HuH-7.5 (cell line): ENCODE measurements at places on chromosomes 1 and 21.

- DNase-seq, result no peak
Measured at GRCh38 chr1:197986817-197987216, 69.6 kb downstream of the LHX9 start.

- DNase-seq, result no peak
Measured at GRCh38 chr1:161185732-161186311, 8.5 kb upstream of the B4GALT3 start.

DNA sequence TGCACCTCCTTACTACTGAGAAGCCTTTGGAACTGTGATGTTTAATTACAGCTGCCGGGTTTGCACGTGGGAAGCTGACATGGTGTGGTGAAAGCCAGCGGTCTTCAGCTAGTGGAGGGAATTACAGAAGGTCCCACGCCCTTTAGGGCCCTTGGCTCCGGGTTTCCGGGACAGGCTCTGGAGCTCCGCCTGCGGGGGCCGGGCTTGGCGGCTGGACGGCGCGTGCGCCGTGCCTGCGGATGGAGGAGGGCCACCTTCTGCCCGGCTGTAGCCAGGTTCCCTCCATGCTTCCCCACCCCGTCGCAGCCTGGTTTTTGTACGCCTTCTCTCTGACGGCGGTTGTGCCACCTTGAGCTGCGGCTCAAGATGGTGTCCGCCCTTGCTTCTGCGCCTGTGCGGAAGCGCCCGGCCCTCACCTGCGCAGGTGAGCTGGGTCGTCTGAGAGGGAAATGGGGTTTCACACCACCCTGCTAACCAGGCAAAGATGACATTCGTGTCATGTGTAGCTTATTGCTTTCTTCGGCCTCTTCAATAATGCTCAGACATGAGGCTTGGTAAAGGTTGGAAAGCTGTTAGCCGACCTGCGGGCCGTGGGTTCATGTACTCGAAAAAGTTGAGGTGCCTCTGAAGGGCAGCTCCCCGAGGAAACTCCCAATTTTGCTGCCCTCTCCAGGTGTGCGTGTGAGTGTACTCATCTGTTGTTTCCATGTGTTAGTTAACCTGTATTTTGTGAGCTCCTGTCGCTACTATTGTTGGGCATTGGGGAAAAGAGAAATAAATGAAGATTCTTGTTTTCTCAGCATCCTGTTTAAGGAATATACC is 36.6 kb upstream of the OPRD1 start:
- no peak for DNase-seq

DNA sequence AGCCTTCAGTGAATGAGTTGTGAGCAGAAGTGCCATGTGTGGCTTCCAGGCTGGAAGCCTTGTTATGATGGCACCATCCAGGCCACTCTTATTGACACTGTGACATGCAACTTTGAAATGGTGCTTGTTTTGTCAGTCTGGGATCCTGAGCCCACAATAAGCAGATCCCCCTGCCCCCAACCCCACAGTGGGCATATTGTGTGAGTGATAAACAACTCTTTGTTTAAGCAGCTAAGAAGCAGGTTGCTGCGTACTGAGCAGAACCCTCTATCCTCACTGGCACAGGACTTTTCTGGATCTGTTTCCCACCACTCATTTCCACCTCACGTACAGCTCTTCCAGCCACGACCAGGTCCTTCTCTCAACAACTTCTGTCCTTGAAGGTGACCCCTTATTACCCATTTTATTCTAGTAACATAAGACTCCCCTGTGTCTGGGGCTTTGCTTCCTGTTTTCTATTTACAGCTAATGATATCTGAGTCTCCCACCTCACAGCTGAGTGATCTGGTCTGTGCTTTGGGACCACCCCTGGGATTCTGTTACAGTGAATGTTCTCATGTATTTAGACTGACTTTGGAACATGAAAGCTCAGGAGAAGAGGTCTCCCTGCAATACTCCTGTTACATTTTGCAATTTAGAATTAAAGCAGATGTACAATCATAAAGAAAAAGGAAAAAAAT is 375.5 kb downstream of the PCP4 start:
- DNase-seq, result no peak

- DNase-seq, result no peak
Measured at GRCh38 chr1:156436141-156437036, 64.2 kb downstream of the MEF2D start.

DNA sequence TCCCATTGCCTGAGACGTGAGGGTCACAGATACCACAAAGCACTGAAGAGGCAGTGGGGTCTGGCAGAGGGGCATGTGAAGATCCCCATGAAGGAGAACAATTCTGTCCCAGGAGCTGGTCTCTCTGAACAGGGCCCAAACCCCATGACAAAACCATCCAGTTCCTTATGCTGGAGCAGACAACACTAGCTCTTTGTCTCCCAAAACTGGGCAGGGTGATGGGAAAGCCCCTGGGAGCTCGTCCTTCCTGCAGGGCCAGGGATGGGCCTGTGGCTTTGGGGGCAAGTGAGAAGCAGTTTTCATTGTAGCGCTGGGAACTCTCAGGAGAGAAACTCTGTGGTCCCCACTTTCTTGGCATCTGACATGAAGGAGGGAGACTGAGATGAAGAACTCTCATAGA is 8.8 kb downstream of the ETV3L start:
- DNase-seq, result no peak

GRCh38 chr1:232271991-232272589 is 357.8 kb downstream of the SIPA1L2 start:
- no peak for DNase-seq

DNA sequence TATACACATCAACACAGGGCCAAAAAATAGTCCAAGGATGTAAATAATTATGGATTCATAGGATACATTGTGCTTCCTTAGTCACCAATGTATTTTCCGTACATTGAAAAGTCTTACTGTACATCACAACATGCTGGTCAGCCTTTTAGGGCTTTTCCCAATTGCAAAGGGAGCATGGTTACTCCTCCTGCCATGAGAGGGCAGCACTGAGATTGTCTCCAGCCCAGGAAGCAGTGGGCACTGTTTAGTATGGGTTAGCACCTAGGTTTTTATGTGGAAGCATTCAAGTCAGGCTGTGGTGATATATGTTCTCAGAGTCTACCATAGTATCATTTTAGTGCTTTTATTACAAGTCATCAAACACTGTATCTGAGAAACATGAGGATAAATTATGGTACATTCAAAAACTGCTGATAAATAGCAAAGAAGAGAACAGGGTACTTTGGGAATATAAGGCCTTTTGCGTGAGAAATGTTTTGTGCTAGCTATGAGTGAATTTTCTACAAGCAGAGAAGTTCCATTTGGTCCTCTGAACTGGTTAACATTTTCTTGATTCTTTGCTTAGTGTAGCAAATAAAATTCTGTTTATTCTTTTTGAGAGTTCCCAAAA is 34.0 kb downstream of the ST6GALNAC5 start:
- DNase-seq, result peak; percentile 31

- no peak for DNase-seq
Measured at GRCh38 chr21:15496911-15497310, 232.9 kb upstream of the USP25 start.

DNA sequence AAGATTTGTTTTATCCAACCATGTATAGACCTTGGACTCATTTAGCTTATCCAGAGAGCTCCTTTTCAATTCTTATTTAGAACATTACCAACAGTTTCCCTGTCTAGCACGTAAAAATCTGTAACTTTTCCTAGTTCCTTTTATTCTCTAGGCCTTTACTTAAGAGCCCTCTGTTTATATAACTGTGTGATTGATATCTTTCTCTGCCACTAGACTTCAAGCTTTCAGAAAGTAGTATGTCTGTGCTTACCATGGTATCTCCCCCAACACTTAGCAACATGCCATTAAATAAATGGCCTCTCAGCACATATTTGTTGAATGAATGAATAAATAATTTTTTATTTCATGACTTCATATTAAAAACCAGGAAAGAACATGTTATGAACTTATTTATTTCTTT is 209.4 kb downstream of the PTPRC start:
- DNase-seq, result no peak

- DNase-seq, result no peak
Measured at GRCh38 chr1:53548031-53548491, 88.9 kb downstream of the DMRTB1 start.

DNA sequence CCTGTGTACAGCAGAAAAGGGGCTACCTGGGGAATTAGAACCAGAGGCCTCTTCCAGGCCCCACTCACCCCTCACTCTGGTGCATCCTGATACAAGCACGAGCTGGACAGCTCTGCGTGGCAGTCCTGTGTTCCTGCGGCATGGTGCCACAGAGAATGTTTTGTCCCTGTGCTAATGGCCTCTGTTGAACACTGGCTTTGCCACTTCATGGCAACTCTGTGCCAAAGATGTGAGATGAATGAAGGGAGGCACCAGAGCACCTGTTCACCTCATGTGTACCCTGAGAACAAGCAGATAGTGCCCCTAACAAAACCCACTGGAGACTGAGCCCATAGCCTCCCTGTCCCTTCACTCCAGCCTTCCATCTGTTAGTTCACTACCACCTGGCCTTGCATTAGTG is 199.3 kb upstream of the COA6 start:
- DNase-seq, result no peak

DNA sequence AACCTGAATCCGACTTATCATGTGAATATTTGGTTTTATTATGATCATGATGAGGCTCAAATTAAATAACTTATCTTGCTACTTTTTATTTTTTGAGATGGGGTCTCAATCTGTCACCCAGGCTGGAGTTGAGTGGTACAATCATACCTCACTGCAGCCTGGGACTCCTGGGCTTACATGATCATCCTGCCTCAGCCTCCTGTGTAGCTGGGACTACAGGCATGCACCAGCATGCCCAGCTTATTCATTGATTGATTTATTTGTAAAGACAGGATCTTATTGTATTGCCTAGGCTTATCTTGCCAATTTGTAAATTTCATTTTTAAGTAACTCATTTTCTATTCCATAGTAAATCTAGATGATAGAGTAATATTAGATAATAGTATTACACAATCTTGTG is 84.3 kb downstream of the COL11A1 start:
- DNase-seq, result no peak

DNA sequence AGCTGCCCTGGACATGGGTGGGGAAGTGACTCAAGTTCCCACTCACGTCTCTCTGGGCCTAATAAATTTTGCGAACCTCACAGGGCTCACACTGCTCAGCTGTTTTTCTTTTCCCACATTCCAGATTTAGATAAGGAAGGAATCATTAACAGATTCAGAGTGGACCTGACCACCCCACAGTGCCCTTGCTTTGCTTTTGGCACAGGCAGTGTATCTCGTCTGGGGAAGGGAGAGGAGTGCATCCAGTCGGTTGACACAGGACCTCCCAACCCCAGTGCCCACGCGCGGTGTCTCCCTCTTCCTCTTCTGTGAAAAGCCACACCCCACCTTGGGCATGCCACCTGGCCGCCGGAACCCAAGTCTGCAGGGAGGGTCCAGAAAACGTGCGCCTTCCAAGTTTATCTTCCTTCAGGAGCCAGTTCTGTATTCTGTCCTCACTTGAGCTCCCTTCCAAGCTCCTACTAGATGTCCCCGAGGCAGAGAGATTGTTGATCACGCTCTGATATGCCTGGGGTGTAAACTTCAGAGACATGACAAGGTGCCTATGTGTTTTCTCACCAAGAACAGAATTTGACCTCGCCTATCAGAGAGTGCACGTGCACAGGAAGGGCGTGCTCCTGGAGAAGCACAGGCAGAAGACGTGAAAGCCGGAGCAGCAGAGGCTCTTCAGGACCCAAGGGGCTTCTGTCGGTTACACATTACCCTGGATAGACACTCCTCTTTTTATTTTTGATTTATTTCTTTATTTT is 9.5 kb upstream of the SLC2A5 start:
- no peak for DNase-seq

- DNase-seq, result peak; percentile 54
Measured at GRCh38 chr1:39104158-39105060, 78.3 kb downstream of the NDUFS5 start.

- no peak for DNase-seq
Measured at GRCh38 chr1:186155594-186155993, 219.5 kb downstream of the TPR start.

GRCh38 chr1:204885790-204886189 is 15.1 kb downstream of the NFASC start:
- no peak for DNase-seq

DNA sequence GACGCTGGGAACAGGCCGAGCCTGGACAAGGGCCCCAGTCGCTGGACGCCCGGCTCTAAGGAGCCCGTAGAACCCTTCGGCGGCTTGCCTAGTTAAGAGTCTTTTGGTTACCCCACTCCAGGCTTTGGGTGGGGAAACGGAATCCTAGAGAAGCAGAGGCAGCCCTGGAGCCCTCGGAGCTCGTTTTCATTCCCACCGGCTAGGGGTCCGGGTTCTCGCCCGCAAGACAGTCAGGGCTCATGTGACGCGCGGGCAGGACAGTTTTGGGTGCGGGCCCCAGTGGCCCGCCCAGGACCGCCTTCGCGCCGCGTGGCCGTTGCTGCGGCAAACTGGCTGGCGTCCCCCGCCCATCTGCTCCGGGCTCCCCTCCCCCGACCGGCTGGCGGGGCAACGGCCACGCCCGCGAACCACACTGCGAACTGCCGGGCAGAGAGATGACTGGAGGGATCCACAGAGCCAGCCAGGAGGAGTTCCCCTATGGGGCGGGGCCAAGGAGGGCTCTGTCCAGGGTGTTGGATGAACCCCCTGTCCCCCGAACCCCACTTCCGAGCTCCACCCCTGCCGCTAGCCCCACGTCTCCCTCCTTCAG is 829 bp upstream of the HES2 start:
- no peak for DNase-seq

GRCh38 chr1:220784751-220785150 is 2.0 kb upstream of the MTARC1 start:
- DNase-seq, result no peak

DNA sequence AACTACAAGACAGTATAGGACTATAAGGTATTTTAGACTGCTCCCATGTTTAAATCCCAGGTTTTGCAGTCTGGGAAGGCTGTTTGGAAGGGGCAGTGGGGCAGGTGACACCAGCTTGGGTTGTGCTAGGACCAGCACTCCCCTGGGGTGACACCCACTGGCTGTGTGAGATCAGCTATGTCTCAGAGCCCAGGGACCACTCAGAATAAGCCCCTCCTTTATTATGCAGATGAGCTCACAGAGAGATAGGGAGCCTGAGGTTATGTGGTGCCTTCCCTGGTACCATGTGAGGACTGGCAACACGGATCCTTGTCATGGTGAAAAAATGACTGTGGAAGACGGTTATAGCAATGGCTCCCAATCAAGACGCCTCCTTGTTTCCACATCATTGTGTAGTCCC is 71.0 kb downstream of the NENF start:
- DNase-seq, result no peak

- DNase-seq, result no peak
Measured at GRCh38 chr1:109385417-109385816, 12.3 kb downstream of the SORT1 start.

DNA sequence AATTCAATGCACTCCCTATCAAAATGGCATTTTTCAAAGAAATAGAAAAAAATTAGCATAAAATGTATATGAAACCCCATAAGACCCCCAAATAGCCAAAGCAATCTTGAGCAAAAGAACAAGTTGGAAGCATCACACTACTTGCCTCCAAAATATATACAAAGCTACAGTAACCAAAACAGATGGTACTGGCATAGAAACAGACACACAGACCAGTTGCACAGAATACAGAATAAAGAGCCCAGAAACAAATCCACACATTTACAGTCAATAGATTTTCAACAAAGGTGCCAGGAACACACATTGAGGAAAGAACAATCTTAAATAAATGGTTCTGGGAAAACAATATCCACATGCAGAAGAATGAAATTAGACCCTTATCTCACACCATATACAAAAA is 350.8 kb downstream of the DSCAM start:
- no peak for DNase-seq
